Activated T-cell treated with anti-CD3 and anti-CD28 coated beads, Interleukin-2, amount 50 U/mL, for 24 hours (primary cell): ENCODE measurements at places on chromosomes 3 and 15.

- no peak for DNase-seq
These were observed 118.2 kb downstream of the KLHL25 start for GRCh38 chr15:85676342-85677098.

DNA sequence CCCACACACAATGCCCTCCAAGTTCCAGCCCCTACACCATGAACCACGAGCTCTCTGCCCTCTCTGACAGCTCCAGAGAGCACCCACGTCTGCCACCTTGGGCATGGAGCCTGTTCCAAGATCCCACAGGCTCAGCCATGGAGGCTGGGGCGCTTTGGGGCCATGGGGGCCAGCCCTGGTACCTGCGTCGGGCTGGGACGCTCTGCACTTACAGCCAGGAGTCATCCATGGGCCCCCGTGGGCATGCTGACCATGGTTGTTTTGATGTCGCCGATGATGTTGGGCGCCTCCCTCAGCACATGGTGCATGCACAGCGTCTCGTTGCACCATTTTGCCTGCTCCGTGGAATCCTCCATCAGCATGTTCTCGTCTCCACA, 51.9 kb upstream of the UBE2Q2 start:
- DNase-seq = no peak

- no peak for DNase-seq
These were observed 270.3 kb upstream of the RORA start for GRCh38 chr15:61499376-61499775.

DNA sequence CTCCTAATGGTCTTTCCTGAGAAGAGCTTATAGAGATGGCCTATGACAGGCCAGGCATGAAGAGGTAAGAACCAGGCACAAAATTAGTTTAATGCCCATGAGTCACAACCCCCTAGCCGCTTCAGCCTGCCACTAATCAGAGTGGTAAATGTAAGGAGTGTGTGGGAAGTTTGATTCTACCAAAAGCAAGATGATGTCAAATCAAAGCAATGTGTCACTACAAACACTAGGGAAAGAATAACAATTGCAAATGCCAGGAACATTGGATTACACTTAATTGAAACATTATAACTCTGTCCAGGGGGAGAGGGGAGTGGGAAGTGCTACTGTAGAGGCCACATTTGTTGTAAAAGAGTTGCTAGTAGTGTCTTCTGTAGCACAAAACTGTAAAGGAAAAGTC, 596.6 kb upstream of the AGTR1 start:
- DNase-seq = no peak

GRCh38 chr3:31384117-31384516, 148.6 kb upstream of the STT3B start:
- no peak for DNase-seq

DNA sequence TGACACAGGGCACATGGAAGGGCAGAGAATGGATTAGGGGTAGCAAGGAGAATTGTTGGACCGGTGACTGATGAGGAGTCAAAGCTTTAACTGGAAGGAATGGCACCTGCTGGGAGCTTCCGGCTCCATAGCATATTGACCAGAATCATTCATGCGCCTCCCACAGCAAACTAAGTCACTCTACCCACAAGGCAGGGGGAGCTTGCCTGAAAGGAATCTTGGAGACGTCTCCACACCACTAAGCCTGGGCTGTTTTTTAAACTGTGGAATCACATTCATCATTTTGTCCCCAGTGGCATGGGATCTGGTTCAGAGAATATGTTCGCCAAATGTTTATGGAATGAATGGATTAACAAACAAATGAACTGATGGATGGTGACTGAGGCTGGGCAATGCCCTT, 57.0 kb upstream of the ITGA11 start:
- no peak for DNase-seq

DNA sequence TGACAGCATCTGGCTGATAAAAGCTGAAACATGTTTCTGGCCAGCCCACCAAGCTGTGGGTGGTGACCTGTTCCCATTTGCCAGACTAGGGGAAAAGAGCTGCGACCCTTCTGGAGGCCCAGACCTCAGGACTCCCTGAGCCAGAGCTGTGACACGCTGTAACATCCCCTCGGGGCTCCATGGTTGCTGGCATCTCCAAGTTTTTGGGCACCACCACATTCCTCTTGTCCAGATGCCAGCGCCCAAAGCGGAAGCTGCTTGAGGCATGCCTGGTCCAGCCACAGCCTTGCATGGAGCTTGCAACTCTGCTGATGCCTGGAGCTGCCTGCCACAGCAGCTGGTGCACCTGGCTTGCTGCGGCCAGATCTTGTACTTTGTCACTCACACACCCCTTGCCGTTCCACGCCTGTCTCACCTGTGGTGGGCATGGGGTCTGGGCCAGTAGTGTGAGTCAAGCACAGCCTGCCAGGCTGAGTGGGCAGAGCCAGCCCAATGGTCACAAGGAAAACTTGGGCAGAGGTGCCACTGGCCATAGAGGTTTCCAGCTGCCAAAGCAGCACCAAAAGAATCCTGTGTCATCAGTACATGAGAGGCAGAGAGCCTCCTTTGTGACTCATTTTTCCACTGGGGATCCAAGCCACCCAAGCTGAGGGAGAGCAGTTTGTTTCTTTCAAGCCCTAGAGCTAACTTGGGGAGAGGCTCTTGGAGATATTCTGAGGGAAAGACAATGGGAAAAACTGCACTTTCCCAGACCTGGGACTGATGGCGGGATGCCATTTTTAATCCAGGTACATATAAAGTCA, 45.7 kb upstream of the PTX3 start:
- DNase-seq = no peak

- DNase-seq = no peak
These were observed 6.5 kb downstream of the OR5K4 start for GRCh38 chr3:98359993-98360675.

- no peak for DNase-seq
These were observed 666 bp upstream of the SEMA3F start for GRCh38 chr3:50154476-50154839.

- DNase-seq = no peak
These were observed 59.8 kb upstream of the BOC start for GRCh38 chr3:113151461-113152031.

GRCh38 chr15:56891852-56892440, 26.5 kb upstream of the TCF12 start:
- DNase-seq = no peak

GRCh38 chr3:119173325-119173724, at the start of gene UPK1B:
UPK1B (plus strand) TSS chr3:119173598; CDS start chr3:119186742, 13,144 bp downstream.
- DNase-seq = no peak

GRCh38 chr3:34646911-34647460, 848.6 kb downstream of the PDCD6IP start:
- no peak for DNase-seq

GRCh38 chr15:82882273-82882928, 70.1 kb downstream of the HOMER2 start:
- no peak for DNase-seq

- no peak for DNase-seq
These were observed 18.6 kb downstream of the ALPK3 start for GRCh38 chr15:84835661-84836337.

- no peak for DNase-seq
These were observed 21.5 kb upstream of the MAN2C1 start for GRCh38 chr15:75389791-75390382.
